ENCODE measurements at places on chromosomes 7 and 10. TPM values are rescaled to one million over a fixed set of nuclear protein-coding genes. Genes with fewer than 3 reads are reported as not detected.

BAIAP2L1 gene
- total RNA-seq = 1.1 TPM

XRCC2 gene
- 10.1 TPM for total RNA-seq

DNA sequence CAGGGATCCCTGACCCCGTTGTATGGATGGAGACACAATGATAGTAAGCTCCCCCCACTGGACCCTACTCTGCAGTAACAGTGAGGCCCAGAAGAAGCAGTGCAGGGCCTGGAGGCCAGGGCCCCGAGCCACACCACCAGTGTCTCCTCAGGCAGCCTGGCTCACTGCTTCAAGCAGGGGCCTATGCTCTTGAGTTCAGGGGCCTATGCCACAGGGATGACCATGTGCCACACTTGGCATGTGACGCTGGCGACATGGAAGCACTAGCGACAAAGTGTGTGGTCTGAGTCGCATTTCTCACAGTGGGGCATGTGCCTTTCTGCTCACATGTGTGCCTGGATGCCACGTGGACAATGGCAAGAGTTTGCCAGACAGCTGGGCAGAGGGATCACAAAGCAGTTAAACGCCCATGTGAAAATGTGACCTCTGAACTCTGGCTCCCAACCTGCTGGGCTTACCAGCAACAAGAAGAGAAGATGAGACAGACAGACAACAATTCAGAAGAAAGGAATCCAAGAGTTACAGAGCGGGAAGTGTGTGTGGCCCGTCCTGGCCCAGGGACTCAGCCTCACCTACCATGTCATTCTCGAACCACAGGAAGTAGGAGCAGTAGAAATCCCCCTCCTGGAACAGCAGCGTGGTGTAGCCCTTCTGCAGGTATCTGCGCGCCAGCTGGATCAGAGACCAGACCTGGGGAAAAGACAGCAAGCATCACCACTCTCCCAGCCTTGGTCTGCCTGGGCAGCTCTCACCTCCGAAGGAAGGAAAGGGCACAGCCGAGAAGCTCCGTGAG lies 4.7 kb upstream of the PYROXD2 start:
- H3K4me3 ChIP-seq = no peak overlapping the region
- H3K36me3 ChIP-seq = peaks cover 6% of the 10 kb centered on the region

DNA sequence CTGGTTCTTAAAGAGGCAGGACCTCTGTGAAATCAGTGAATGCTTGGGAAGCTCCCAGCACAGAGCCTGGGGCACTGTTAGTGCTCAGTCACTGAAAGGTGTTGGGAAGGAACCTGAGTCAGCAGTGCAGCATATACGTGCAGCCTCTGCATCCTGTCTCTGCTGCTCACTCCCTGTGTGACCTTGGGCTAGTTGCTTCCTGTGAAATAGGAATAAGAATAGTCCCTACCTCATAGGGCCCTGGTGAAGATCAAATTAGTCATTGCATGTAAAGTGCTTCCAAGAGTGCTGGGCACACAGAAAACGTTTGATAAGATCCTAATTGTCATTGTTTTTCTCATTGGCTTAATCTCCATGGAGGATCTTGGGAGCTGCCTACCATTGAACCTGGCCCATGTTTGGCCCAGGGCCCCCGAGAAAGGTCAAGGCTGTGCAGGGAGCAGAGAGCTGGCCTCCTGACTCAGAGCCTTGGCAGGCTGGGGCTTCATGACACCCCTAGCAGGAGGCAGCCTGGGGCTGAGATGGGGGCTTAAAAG lies 73.3 kb upstream of the COL13A1 start:
- DNase-seq = no peak
- no peak overlapping the region for H3K27ac ChIP-seq
- H3K4me3 ChIP-seq = no peak overlapping the region
- H3K36me3 ChIP-seq = no peaks in the 10 kb centered on the region
- H3K4me1 ChIP-seq = no peaks in the 10 kb centered on the region

SOSTDC1 gene
- not detected for total RNA-seq

R3HCC1L gene
- total RNA-seq = 28.9 TPM

PRPS1L1 gene
- total RNA-seq = not detected

DNA sequence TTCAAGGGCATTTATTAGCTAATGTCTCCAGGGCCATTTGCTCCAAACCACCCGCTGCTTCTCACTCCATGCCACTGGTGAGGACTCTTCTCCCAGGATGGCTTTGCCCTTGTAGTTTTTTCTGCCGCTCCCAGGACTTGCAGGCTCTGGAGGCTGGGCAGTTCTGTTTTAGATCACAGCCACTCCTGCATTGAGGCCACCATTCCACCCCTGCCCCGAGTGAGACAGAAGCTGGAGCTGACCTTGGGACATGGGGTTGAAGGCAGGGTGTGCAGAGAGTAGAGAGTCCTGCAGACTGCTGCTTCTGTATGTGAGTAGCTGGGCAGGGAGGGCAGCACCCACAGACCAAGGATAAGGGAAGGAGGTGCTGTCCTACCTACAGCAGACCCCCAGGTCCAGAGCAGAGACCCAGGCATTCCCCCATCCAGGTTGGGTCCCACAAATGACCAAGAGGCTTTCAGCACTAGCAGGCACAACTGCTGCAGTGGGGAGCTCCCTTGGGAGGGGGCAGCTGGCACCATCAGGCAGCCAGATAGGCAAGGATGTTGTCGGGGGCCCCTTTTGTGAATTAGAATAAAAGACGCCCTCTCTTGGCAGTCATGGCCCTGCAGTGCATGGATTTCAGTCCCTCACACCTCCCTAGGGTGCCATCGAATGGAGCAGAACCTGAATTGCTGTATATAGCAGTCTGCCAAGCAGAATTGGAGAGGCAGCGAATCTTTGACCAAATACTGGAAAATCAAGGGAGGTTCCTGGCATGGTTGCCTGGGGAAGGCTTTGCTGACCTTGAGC lies 22.7 kb upstream of the ADCYAP1R1 start:
- no peak overlapping the region for H3K27ac ChIP-seq
- no peak for DNase-seq
- peaks cover 6% of the 10 kb centered on the region for H3K4me1 ChIP-seq
- no peak overlapping the region for H3K4me3 ChIP-seq
- H3K36me3 ChIP-seq = no peaks in the 10 kb centered on the region

CALHM3 gene
- not detected for total RNA-seq

DNA sequence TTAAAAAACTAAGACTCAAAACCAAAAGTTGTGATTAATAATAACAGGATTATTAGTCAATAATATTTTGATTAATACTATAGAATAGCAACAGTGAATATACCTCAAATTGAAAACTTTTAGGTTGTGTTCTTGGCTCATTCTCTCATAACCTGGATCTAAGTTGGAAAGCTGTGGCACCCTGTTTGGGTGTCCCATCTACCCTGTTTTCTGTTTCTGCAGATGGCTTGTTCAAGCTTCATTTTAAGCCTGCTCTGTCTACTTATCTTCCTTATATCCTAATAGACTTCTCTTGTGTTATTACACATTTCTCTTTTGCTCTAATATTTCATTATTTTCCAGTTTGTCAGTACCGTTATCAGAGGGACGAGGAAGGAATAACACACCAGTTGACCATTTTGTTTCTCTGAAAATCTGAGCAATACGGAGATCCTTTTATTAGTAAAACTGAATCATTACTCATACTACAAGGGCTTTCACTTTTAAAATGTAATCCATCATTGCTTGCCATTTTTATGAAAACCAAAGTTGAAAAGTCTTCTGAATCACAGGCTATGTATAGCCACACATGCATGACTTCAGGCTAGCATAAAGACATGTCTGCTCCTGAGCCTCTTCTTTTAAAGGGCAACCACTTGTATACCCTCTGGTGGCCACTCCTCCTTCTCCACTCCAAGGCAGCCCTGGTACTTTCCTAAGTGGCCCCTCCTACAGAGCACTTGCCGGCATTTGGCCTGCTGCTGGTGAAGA lies 22.3 kb downstream of the COX15 start:
- H3K4me1 ChIP-seq = peaks cover 6% of the 10 kb centered on the region
- H3K4me3 ChIP-seq = no peak overlapping the region
- H3K27ac ChIP-seq = no peak overlapping the region
- peaks cover 19% of the 10 kb centered on the region for H3K36me3 ChIP-seq

CALN1 gene
- not detected for total RNA-seq

DNA sequence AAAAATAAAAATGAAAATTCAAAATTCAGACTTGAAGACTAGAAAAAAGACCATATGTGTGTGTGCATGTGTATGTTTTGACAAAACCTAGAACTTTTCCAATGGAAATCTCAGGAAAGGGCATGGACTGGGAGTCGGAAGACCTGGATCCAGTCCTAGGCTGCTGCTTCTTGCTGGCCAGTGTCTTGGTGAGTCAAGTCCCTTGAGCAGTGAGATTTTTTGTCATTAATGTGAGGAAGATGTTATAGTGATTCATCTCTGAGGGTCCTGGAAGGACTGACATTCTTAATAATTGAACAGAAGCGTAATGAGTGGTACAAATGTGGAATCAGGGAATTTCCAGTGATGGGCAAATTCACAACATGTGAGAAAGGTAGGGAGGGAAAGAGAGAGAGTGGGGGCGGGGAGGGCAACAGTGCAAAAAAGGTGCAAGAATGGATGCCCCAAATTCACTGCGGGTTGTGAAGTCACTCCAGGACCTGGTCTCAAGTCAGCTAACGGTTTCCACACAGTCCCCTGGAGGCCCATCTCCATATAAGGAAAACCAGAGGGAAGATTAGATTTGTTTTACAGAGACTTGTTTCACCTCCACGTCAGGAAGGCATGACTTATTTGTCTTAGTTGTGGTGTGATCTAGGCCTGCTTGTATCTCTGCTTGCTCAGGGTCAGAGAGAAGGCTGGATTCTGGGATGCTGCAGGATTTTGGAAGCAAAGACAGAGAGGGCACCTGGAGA lies 201.7 kb downstream of the BUB3 start:
- H3K4me3 ChIP-seq = no peak overlapping the region
- no peak for DNase-seq
- no peaks in the 10 kb centered on the region for H3K36me3 ChIP-seq
- no peaks in the 10 kb centered on the region for H3K27me3 ChIP-seq
- no peak overlapping the region for H3K27ac ChIP-seq

- no peaks in the 10 kb centered on the region for H3K36me3 ChIP-seq
- no peak overlapping the region for H3K27ac ChIP-seq
- no peaks in the 10 kb centered on the region for H3K27me3 ChIP-seq
- no peak for DNase-seq
- no peak overlapping the region for H3K4me3 ChIP-seq
Measured at GRCh38 chr7:143397710-143398530, 10.7 kb downstream of the EPHA1 start.

GRCh38 chr7:1070544-1071011 lies 17.3 kb upstream of the GPER1 start:
- H3K36me3 ChIP-seq = no peaks in the 10 kb centered on the region
- no peak for DNase-seq
- H3K27ac ChIP-seq = no peak overlapping the region
- no peak overlapping the region for H3K4me3 ChIP-seq

GRCh38 chr7:33900501-33900900 lies 4.8 kb upstream of the BMPER start:
- H3K27ac ChIP-seq = no peak overlapping the region
- H3K4me1 ChIP-seq = peaks cover 12% of the 10 kb centered on the region
- DNase-seq = no peak
- peaks cover 49% of the 10 kb centered on the region for H3K27me3 ChIP-seq

GRCh38 chr10:58027426-58027825 lies 240.3 kb downstream of the IPMK start:
- H3K36me3 ChIP-seq = no peaks in the 10 kb centered on the region
- no peak overlapping the region for H3K27ac ChIP-seq
- no peaks in the 10 kb centered on the region for H3K27me3 ChIP-seq
- no peaks in the 10 kb centered on the region for H3K4me1 ChIP-seq
- no peak overlapping the region for H3K4me3 ChIP-seq

- peaks cover 13% of the 10 kb centered on the region for H3K4me1 ChIP-seq
- H3K36me3 ChIP-seq = no peaks in the 10 kb centered on the region
- H3K4me3 ChIP-seq = no peak overlapping the region
- no peak for DNase-seq
- H3K27me3 ChIP-seq = peaks cover 6% of the 10 kb centered on the region
Measured at GRCh38 chr10:88190123-88190522, 326.7 kb downstream of the PTEN start.

DNA sequence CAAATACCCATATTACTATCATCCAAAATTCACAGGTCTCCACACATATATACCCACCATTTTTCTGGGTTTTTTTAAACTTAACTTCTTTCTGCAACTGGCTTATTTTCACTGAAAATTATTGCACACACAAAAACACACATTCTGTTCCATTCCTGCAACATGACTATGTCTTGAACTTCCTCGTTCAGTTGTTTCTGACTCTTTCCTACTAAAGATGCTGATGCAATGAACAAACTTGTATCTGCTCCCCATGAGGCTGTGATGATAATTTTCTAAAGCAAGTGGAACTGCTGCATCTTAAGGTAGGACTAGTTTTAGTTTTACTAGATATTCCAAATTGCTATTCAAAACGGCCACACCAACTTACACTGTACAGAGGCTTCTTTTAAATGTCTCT lies 77.7 kb downstream of the OSBPL3 start:
- DNase-seq = no peak
- peaks cover 51% of the 10 kb centered on the region for H3K4me1 ChIP-seq
- no peaks in the 10 kb centered on the region for H3K36me3 ChIP-seq
- no peak overlapping the region for H3K4me3 ChIP-seq

- peaks cover 4% of the 10 kb centered on the region for H3K4me1 ChIP-seq
- no peak for DNase-seq
- H3K4me3 ChIP-seq = no peak overlapping the region
- peaks cover 4% of the 10 kb centered on the region for H3K36me3 ChIP-seq
Measured at GRCh38 chr7:69184339-69184738, 413.9 kb upstream of the AUTS2 start.

DNA sequence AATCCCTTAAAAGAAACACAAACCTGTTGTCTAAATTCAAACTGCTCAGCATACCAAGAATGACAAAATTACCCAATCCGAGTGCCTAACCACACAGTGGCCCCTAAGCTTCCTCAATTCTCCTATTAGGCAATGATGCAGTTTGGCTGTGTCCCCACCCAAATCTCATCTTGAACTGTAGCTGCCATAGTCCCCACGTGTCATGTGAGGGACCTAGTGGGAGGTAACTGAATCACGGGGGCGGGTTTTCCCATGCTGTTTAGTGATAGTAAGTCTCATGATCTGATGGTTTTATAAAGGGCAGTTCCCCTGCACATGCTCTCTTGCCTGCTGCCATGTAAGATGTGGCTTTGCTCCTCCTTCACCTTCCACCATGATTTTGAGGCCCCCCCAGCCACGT lies 21.9 kb downstream of the PSAP start:
- H3K36me3 ChIP-seq = peaks cover 7% of the 10 kb centered on the region
- H3K27ac ChIP-seq = peak overlapping the region; percentile 41
- no peak for DNase-seq
- no peak overlapping the region for H3K4me3 ChIP-seq

DNA sequence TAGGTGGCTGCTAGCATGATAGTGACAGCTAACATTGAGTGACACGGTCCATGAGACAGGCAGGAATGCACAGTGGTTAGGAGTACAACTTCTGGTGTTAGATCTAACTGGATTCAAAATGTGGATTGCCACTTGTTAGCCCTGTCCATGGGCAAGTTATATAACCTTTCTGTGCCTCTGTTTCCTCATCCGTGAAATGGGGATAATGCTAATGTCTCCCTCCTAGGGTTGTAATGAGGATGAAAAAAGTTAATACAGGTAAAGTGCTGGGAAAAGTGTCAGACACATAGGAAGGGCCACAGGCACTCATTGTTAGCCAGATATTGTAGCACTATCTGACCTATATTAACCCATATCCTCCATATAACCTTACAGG lies 41.8 kb downstream of the TACR2 start:
- H3K4me3 ChIP-seq = no peak overlapping the region
- no peak for DNase-seq
- no peaks in the 10 kb centered on the region for H3K27me3 ChIP-seq

GRCh38 chr10:116694243-116694926 lies 48.0 kb downstream of the HSPA12A start:
- H3K27me3 ChIP-seq = peaks cover 16% of the 10 kb centered on the region
- H3K4me3 ChIP-seq = no peak overlapping the region
- H3K4me1 ChIP-seq = no peaks in the 10 kb centered on the region
- no peaks in the 10 kb centered on the region for H3K36me3 ChIP-seq
- DNase-seq = no peak

All from natural killer cell treated with Interleukin-12 subunit alpha and Interleukin-12 subunit beta and Interleukin-15 and Interleukin-18, amount 100 ng/mL, for 72 hours (primary cell).